ENCODE measurements at places on chromosomes 16 and 17. TPM values are rescaled to one million over a fixed set of nuclear protein-coding genes. Genes with fewer than 3 reads are reported as not detected.

The SLC4A1 gene
- total RNA-seq, result 0.08 TPM

The TVP23A gene
- 3.1 TPM for total RNA-seq

The TEKT1 gene
- not detected for total RNA-seq

The MT4 gene
- total RNA-seq, result not detected

- H3K36me3 ChIP-seq, result no peaks in the 10 kb centered on the region
- DNase-seq, result no peak
- H3K27ac ChIP-seq, result no peak overlapping the region
- H3K27me3 ChIP-seq, result no peaks in the 10 kb centered on the region
- no peak overlapping the region for H3K4me3 ChIP-seq
- no peaks in the 10 kb centered on the region for H3K4me1 ChIP-seq
These were observed 24.4 kb upstream of the VAT1L start for GRCh38 chr16:77763994-77764393.

DNA sequence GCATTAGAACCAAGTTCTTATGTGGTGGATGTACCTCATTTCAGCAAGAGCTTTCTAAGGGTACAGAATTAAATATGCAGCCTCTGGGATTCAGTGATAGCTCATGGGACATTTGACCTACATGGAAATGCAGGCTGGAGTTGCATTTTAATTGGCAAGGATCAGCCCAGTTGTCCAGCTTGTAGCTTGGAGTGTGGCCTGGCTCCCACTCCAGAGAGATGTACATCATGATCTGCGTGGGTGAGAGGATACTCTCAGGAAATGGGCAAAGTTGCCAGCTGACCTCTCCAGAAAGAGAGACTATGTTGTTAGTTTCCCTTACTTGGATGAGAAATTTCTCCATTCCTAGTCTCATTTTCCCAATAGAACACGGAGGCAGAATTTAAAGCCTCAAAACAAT, 555.3 kb downstream of the MAF start:
- no peak for DNase-seq
- H3K27ac ChIP-seq, result no peak overlapping the region
- no peaks in the 10 kb centered on the region for H3K4me1 ChIP-seq
- no peaks in the 10 kb centered on the region for H3K27me3 ChIP-seq

- H3K36me3 ChIP-seq, result no peaks in the 10 kb centered on the region
- no peaks in the 10 kb centered on the region for H3K27me3 ChIP-seq
- DNase-seq, result no peak
These were observed 802 bp downstream of the CYLD start for GRCh38 chr16:50742576-50743200.

- peaks cover 10% of the 10 kb centered on the region for H3K36me3 ChIP-seq
- H3K27ac ChIP-seq, result no peak overlapping the region
These were observed 4.3 kb downstream of the KLHL36 start for GRCh38 chr16:84652566-84652965.

DNA sequence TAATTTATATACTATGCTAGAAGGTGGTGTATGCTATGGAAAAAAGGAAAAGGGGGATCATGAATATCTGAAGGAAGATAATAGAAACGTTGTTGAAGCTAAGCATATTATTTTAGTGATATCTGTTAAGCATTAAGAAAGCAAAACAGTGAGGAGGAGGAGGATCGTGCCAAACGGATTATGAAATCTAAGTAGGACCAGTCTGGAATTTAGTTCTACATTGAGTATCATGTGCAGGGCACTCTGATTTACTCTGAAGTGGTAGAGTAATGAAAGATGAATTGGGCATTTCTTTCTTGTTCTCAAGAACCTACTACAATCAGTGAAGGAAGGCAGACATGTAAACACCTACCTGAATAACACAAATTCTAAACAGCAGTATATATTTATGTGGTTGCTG, 195.3 kb downstream of the CYB561 start:
- H3K36me3 ChIP-seq, result no peaks in the 10 kb centered on the region
- H3K4me3 ChIP-seq, result no peak overlapping the region
- H3K27ac ChIP-seq, result no peak overlapping the region
- H3K27me3 ChIP-seq, result no peaks in the 10 kb centered on the region

DNA sequence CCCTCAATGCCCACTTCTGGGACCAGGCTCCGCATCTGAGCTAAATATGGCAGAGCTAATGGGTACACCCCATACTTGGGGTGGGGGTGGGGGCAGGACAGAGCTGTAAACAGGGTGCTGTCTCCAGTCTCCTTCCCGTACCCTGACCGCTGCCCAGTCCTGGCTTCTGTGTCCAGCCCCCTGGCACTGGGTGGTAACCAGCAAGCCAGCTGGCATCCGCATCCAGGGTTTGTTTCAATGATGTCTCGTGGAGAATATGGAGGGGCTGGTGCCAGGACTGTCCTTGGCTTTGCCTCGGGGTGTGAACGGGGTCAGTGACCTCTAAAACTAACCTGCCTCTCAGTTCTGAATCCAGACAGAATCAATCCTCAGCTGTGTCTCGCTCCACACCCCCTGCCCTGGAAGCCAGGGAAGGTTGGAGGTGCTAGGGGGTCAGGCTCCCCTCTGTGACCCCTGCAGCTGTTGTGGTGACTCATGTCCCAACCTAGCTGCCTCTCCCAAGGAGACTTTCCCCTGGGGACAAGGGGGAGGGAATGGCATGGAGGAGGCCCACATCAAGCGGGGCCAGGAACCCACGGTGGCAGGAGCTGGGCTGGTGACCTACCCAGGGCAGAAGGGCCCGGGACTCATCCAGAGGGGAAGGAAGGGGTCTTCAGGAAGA, 1.5 kb upstream of the PNMT start:
- no peaks in the 10 kb centered on the region for H3K36me3 ChIP-seq
- H3K27me3 ChIP-seq, result peaks cover 25% of the 10 kb centered on the region
- H3K4me3 ChIP-seq, result no peak overlapping the region
- no peak overlapping the region for H3K27ac ChIP-seq

- H3K4me1 ChIP-seq, result no peaks in the 10 kb centered on the region
- no peaks in the 10 kb centered on the region for H3K36me3 ChIP-seq
- H3K4me3 ChIP-seq, result no peak overlapping the region
- DNase-seq, result no peak
- H3K27ac ChIP-seq, result no peak overlapping the region
These were observed 354.3 kb downstream of the CPPED1 start for GRCh38 chr16:12449374-12449773.

DNA sequence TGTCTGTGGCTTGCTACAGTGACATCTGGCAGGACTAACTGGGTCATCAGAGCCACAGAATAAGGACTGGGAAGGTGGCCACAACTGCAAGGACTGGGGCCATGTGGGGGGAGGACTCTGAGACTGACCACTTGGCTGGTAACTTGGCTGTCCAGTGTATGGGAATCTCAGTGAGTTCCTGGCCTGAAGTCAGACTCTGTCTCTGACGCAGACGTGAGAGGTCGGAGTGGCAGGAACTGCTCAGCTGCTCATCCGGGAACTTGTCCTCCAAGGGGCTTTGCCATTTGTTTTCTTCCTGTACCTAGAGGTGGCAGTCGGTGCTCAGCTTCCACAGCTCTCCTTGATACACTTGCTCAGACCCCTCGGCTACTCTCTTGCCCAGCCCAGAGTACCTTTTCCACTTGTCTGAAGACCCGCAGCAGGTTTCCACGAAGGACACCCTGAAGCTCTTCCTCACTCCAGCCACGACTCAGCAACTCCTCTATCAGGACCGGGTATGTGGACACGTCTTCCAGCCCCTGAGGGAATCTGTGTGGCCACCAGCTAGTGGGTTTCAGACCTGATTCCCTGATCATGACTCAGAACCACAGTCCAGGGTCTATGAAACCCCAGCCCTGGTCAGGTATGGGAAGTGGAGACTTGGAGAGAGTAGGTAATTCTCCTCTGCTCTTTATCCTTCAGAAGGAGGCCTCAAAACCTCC, 7.3 kb upstream of the DPEP3 start:
- no peaks in the 10 kb centered on the region for H3K27me3 ChIP-seq
- no peak overlapping the region for H3K27ac ChIP-seq
- H3K4me1 ChIP-seq, result no peaks in the 10 kb centered on the region
- DNase-seq, result no peak
- H3K36me3 ChIP-seq, result no peaks in the 10 kb centered on the region

DNA sequence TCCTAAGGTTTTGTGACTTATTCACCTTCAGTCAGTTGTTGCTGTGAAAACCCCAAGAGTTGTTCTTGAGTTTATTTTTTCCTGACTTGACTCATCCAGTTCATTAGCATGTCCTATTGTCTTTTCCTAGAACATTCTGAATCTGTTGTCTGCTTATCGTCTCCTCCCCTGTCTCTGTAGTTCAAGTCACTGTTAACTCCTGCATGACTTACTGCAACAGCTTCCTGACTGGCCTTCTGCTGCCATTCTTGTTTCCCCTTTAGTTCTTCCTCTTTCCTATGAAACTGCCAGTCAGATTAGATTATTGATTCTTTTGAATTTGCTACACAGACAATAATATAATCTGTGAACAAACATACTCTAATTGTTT, 161.5 kb downstream of the FTO start:
- 0 out of 2 replicates have a peak, but pooled peaks cover 3% of the 10 kb centered on the region for H3K4me1 ChIP-seq
- DNase-seq, result peak; percentile 9
- H3K27ac ChIP-seq, result no peak overlapping the region
- no peaks in the 10 kb centered on the region for H3K27me3 ChIP-seq
- no peak overlapping the region for H3K4me3 ChIP-seq

Data from H1 (cell line).